GM13977 (cell line): ENCODE measurements at places on chromosomes 5 and 9.

DNA sequence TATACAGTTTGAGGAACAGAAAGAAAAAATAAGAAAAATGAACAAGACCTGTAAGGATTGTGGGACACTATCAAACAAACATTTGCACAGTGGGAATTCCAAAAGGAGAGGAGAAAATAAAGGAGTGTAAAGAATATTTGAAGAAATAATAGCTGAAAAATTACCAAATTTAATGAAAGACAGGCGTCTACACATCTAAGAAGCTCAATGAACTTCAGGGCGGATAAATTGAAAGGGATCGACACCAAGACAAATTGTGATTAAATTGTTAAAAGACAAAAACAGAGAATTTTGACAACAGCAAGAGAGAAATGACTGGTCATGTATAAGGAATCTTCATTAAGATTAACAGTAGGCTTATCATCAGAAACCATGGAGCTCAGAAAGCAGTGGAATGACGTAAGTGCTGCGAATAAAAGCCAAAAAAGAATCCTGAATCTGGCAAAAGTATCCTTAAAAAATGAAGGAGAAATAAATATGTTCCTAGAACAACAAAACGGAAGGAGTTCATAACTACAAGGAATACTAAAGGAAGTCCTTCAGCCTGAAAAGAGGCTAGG lies 3.5 kb upstream of the SLC38A9 start:
- no peak for DNase-seq

- DNase-seq = no peak
Observed at GRCh38 chr5:133728475-133728874, 116.1 kb upstream of the FSTL4 start.

GRCh38 chr9:82325907-82326306 lies 337.3 kb downstream of the SPATA31D1 start:
- DNase-seq = no peak

GRCh38 chr5:117496801-117497200 lies 922.2 kb upstream of the SEMA6A start:
- no peak for DNase-seq

GRCh38 chr9:128143525-128144238 lies 5.6 kb upstream of the LCN2 start:
- no peak for DNase-seq

- no peak for DNase-seq
Observed at GRCh38 chr5:139124774-139125520, 73.2 kb downstream of the SIL1 start.

- no peak for DNase-seq
Observed at GRCh38 chr9:95912773-95913172, 37.3 kb downstream of the ERCC6L2 start.

DNA sequence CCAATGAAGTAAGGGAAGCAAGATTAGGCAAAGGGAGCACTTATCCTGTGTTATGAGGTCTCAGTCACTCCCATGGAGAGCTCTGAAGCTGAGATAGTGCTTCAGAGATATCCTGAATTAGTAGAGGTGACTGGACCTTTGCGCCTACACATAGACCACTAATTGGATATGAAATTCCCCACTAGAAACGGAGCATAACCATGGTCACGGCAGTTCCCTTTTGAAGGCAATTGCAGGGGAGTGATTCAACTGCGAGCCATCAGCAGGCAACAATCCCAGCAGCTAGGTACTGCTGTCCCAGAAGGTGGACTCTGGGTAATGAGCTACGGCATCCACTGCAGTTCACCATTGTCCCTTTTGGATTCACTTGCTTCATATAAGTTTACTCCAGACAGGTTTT lies 267.7 kb upstream of the RASA1 start:
- no peak for DNase-seq

DNA sequence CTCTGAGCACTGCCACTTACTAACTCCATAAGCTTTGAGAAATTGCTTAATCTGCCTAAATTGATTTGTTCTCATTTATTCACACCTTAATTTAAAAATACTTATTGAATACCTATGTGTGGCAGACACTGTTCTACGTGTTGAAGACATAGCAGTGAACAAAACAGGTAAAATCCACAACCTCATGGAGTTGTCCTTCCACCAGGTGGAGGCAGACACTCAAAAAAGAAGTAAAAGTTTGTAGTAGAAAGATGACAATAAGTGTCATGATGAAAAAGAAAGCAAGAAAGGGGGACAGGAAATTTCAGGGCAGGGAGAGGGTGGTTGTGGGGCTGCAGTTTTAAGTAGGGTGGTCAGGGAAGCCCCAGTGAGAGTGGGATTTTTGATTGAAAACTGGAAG lies 94.9 kb downstream of the SREK1 start:
- no peak for DNase-seq

GRCh38 chr9:102950346-102950745 lies 44.8 kb upstream of the CYLC2 start:
- no peak for DNase-seq

DNA sequence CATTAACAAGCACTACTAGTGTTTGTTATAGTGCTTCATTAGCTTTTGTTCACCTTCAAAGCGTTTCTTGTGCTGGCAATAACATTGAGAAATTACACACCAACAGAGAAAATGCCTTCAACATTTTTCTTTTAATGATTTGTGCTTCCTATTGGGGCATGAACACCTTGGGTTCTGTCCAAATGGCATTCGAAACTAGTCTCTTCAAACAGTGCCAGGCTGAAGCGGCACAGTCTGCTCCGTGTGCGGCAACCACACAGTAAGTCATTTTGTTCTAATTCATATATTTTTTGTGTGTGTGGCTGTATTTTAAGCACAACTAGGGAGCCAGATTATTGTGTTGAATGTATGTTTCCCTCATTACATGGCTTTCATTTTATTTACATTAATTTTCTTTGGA lies 414.7 kb upstream of the SGCD start:
- DNase-seq = no peak

GRCh38 chr9:81088341-81088740 lies 601.0 kb downstream of the TLE1 start:
- DNase-seq = no peak

DNA sequence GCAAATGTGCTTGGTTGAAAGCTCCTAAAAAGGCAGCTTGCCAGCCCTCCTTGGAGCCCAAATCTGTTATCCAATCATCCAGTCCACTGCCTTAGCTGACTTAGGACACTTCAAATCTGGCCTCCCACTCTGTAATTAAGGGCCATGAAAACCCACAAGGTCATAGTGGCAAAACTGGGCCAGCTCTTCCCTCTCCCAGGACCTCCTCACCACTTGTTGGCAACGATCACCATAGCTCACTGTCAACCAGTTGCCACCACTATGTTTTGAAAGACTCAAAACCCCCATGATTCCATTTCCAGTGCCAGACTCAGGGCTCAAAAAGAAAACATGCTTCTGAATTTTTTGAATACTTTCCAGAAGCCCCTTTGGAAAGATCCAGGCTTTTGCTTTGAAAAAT lies 107.5 kb downstream of the NREP start:
- DNase-seq = no peak
